ENCODE measurements at places on chromosomes 7 and 10. TPM values are rescaled to one million over a fixed set of nuclear protein-coding genes. Genes with fewer than 3 reads are reported as not detected.

GRCh38 chr7:123761729-123762128 is 12.9 kb upstream of the WASL start:
- DNase-seq: no peak

DNA sequence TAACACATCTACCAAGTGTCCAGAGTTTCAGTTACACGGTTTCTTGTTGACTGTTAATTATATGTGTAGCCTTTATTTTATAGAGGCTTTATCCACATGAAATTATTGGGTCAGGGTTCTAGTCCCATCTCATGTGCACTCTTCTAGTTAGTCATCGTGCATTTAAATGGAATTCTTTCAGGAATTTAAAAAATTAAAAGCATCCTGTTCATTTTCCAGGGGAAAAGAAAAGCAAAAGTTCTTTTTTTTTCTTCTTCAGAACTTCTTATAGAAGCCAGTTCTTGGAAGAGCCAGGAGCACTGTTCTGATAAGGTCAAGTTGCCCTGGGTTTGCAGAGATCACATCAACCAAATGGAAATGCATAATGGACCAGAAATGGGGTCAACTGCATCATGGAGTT is 324.7 kb downstream of the INHBA start:
- DNase-seq: no peak

DNA sequence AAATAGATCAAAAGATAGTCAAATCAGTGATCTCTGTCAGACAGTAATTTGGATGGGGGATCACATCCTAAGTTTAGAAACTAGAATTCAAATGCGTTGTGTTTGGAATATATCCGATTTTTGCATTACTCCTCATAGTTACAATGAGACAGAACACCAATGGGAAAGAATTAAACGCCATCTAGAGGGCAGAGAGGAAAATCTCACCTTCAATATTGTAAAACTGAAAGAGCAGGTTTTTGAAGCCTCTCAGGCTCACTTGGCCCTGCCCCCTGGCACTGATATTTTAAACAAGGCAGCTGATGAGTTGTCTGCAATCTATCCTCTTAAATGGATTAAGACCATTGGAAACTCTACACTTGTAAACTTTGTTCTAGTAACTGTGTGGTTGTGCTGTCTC is 17.7 kb downstream of the FRG2B start:
- DNase-seq: peak; percentile 1

DNA sequence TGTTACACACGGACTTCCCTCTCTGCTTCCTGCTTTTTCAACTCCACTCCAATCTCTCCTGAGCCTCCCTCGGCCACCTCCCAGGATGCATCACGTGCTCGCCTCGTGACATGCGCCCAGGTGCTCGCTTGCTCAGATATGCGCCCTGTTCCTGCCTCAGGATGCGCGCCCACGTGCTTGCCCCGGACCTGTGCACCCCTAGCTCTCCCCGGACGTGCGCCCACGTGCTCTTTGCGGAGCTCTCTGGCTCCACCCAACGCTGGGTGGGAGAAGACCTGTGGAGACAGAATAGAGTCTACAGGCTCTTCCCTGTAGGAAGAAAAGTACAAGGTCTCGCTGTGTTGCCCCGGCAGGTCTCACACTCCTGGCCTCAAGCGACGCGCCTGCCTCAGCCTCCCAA is 23.1 kb downstream of the PARD3 start:
- DNase-seq: no peak

AUTS2 gene
- total RNA-seq: 1.3 TPM
